ENCODE measurements at places on chromosomes 6 and 20. TPM values are rescaled to one million over a fixed set of nuclear protein-coding genes. Genes with fewer than 3 reads are reported as not detected.

- DNase-seq = no peak
Observed at GRCh38 chr6:51514748-51515402, 572.5 kb downstream of the PKHD1 start.

- no peak for DNase-seq
Observed at GRCh38 chr20:45450097-45450818, 19.3 kb upstream of the WFDC2 start.

GRCh38 chr20:22716821-22717351 lies 132.5 kb upstream of the FOXA2 start:
- DNase-seq = no peak

DNA sequence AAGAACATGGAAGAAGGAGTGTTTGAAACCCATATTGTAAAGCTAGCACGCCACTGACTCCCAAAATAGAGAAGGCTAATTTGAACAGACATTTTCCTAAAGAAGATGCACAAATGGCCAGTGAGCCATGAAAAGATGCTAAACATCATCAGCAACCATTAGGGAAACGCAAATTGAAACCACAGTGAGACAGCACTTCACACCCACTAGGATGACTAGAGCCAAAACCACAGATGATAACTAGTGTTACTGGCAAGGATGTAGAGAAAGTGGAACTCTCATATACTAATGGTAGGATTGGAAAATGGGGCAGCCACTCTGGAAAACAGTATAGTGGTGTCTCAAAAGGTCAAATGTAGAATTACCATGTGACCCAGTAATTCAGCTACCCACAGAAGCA lies 58.2 kb downstream of the BMP7 start:
- DNase-seq = no peak

DNA sequence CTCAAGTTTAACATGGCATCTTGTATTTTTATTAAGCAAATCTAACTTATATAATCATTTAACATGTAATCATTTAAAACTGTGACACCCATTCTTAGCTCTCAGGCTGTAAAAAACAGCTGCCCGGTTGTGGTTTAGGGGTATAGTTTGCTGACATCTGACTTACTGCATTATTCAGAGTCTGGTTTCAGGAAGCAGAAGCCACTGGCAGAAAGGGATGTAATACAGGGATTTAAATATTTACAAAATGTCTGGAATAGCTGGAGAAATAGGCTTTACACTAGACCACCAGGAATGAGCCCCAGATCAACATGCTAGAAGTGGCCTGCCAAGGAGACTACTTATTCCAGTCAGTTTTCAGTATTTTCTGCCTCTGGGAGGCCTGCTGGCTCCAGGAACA lies 421.1 kb downstream of the CD109 start:
- no peak for DNase-seq

Gene SYCP2
- total RNA-seq = 2.1 TPM

Gene PRPH2
- total RNA-seq = not detected

Gene HLA-DQB1
- 310 TPM for total RNA-seq
